Stimulated activated CD8-positive, alpha-beta memory T cell treated with anti-CD3 and anti-CD28 coated beads, Interleukin-15, amount 100 ng/mL, for 48 hours (primary cell): ENCODE measurements at places on chromosomes 1 and 21.
A peak's percentile ranks its signal among the peaks of the same experiment; 100 is the strongest.

GRCh38 chr1:27592232-27592930, 11.6 kb downstream of the AHDC1 start:
- no peak for DNase-seq

DNA sequence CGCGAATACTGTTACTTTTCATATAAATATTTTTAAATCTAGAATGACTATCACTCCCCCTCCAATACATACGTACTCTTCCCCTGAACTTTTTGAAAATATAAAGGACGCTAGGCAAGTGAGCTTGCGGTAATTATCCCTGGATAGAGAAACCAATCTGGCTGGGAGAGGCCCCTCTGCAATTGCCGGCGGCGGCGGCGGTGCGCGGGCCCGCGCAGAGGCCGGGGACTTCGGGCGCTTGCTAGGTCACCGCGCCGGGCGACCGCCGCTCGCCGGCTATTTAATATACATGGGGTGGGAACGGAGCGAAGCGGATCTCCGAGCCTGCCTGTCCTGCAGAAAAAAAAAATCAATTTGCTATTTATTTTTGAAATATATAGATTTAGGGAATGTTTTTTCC, 416.3 kb upstream of the ESRRG start:
- no peak for DNase-seq

DNA sequence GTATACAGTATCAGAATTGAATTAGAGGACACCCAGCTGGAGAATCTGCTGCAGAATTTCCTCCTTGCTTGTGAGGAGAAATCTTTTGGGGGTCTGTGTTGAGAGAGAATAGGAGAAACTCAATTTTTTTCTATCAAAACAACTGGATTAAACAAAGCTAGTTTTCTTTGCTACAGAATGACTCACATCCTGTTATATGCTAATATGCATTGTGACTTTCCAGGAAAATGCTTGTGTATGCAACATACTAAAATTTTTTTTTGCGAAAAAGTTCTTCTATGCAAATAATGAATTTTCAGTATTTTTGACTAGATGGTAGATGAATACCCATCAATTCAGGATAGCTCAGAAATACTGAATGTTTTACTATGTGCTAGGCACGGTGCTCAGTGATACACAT, 2.2 kb downstream of the VAMP4 start:
- DNase-seq: no peak

DNA sequence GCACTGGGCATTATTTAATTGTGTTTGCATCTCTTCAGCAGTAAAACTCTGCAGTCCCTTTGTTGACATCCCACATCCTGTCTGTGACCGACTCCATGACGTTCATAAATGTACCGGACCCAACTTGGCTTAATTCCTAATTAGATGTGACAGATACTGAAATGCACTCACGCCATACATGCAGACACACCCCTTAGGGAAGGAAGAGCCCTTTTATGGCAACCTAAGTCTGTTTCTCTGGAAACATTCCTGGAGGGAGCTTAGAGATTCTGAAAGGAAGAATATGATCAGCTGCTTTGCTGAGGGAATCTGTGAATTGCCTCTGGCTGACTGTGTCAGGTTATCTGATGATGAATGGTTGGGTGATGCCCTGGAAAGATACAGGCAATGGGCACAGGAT, 33.4 kb downstream of the ADAMTS5 start:
- DNase-seq: no peak

DNA sequence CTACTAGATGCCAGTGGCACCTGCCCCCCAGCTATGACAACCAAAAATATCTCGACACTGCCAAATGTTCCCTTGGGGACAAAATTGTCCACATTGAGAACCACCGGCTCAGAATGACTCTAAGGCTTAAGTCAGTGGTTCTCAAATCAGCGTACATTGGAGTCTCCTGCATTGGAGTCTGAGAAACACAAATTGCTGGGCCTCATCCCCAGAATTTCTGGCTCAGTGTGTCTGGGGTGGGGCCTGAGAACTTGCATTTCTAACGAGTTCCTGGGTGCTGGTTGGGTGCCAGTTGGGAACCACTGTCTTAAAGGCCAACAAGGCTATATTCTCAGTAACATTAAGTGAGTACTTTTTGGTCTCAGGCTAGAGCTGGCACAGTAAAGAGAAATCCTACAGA, 77.7 kb upstream of the GADD45A start:
- no peak for DNase-seq

- DNase-seq: no peak
Measured at GRCh38 chr21:15617964-15618363, 111.8 kb upstream of the USP25 start.

DNA sequence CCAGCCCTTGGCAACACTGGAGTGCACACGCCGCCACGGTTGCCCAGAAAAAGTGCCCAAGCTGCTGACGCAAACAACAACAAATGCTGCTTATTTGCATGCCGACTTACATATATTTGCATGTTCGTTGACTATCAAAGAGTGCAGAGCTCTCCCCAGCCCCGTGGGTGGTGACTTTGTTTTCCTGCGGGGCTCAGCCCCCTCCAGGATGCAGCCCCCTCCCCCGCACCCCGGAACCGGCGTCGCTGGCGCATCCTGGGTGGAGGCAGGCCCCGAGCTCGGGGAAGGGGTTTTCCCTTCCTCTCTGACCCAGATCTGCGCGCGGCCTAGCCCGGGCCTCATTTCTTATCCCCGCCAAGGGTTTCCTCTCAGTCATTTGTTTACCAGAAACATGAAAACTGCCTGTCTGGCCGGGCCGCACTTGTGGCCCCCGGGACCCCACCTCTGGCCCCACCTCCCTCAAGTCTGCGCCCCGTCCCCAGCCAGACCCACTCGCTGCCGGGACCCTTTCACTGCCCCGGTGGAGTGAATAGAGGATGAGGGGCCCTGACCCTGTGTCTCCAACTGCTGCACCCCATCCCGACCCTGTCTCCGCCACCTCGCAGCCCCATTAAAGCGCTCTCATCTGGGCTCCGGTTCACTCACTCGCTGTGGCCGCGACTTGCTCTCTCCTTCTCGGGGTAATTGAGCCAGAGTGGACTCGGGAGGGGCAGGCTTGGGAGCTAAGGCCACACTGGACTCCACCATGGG, 5.5 kb downstream of the TNFRSF25 start:
- peak; percentile 67 for DNase-seq

GRCh38 chr1:101175886-101176285, 60.9 kb upstream of the S1PR1 start:
- no peak for DNase-seq

DNA sequence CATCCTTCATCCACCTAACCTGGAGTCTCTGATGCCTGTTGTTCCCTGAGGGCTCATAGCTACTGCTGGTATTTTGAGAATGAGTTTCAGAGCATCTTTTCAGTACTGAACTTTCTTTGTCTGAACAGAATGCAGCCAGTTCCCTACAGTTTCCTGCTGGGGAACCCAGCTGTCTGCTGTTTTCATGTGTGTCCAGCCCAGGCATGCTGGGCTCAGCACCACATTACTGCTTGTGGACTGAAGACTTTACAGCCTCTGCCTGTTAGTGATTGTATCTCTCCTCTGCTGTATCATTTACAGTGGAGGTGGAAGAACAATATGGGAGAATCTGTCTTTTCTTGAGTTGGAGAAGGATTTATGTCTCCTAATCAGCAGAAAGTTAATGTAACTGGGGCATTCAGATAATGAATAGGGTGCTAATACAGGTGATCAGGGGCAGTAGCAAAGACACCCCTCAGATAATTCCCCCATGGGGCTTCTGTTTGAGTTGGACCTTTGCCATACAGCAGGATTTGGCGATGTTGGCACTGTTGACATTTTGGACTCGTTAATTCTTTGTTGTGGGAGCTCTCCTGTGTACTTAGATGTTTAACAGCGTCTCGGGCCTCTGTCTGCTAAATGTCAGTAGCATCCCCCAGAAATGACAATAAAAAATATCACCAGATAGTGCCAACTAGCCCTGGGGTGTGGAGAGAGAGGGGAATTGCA, 207.7 kb downstream of the HHAT start:
- no peak for DNase-seq

DNA sequence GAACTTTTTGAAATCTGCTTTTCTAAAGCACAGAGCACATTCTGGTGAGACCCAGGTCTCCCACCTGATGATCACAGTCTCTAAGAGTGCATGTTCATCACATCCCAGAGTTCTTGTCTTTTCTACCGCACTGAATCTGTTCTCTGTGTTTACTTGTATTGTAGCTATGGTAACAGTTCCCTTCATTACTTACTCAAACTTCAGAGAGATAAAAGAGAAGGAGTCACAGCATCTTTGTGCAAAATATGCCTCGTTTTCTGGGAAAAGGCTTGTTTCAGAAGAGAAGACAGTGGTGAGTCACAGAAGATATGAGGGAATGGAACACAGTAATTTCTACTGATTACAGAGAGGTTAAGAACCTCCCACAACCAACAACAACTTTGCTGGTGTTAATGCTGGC, 580.6 kb downstream of the PLA2G4A start:
- no peak for DNase-seq

GRCh38 chr1:233031521-233031920, 81.1 kb downstream of the NTPCR start:
- no peak for DNase-seq

GRCh38 chr1:118688891-118689290, 299.3 kb downstream of the TBX15 start:
- no peak for DNase-seq

DNA sequence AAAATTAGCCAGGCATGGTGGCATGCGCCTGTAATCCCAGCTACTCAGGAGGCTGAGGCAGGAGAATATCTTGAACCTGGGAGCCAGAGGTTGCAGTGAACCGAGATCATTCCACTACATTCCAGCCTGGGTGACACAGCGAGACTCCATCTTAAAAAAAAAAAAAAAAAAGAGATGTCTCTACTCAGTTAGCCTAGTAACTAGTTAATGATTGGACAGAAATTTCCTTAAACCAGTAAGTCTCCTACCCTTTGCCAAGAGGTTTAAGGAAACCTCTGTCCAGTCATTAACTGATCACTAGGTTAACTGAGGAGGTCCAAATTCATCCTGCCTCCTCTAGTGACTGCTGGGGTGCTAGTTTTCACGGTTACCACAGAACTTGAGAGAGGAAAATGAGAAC, 143.9 kb upstream of the UBE2U start:
- no peak for DNase-seq

- DNase-seq: no peak
Measured at GRCh38 chr1:165524639-165525285, 19.0 kb upstream of the LRRC52 start.

- no peak for DNase-seq
Measured at GRCh38 chr1:82453511-82454185, 652.9 kb downstream of the ADGRL2 start.

- DNase-seq: no peak
Measured at GRCh38 chr1:53409233-53409632, 50.0 kb upstream of the DMRTB1 start.

- DNase-seq: peak; percentile 27
Measured at GRCh38 chr1:9787702-9788101, 36.1 kb downstream of the CLSTN1 start.

- no peak for DNase-seq
Measured at GRCh38 chr1:109635862-109636200, 16.2 kb downstream of the AMPD2 start.

DNA sequence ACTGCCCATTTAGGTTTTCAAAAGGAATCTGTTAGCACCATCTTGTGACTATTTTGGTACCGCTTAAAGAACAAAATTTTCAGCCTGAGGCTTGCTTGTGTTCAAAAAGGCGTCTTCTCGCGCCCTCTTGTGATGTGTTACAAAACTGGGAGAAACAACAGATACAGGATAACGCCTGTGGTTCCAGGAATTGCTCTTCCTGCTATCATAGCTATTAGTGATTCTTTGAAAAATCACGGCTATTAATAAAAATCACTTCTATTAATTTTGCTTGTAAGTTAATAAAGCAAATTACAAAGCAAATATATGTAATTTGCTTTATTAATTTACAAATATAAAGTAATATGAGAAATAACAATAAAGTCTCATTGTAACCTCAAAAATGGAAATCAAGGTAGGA, 82.2 kb upstream of the ABCD3 start:
- DNase-seq: no peak

GRCh38 chr1:21815724-21816321, 3.8 kb downstream of the LDLRAD2 start:
- no peak for DNase-seq
